ENCODE measurements at places on chromosomes 5 and 9.

DNA sequence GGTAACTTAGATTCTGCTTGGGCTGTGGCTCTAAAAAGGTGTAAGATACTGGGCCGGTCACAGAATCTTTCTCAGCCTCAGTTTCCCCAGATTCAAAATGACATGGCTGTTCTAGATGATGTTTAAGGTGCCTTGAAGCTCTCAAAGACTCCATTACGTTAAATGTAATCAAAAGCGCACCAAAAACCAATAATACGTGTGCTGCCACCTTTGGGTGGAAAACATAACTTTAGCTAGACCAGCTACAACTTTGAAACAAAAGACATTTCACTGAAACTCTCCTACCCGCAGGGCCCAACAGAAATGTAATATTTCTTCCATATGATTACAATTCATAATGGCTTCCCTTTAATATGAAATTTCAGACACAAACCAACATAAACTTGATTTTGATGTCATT, 35.0 kb upstream of the PCSK5 start:
- no peak for DNase-seq

- DNase-seq: no peak
Observed at GRCh38 chr5:120241400-120241799, 222.7 kb upstream of the PRR16 start.

DNA sequence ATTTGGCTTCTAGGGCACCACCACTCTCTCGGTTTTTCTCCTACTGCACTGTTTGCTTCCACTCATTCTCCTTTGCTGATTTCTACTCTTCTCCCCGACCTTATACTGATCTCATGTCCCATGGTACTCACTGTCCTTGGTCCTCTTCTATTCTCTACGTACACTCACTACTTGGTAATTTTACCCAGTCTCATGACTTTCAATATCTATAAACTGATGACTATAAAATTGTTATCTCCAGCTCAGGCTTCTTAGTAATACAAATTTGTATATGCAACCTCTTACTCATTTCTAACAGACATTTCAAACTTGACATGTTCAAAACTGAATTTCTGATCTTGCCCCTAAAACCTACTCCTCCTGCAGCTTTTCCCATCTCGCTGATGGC, 4.1 kb downstream of the RAPGEF6 start:
- DNase-seq: no peak

DNA sequence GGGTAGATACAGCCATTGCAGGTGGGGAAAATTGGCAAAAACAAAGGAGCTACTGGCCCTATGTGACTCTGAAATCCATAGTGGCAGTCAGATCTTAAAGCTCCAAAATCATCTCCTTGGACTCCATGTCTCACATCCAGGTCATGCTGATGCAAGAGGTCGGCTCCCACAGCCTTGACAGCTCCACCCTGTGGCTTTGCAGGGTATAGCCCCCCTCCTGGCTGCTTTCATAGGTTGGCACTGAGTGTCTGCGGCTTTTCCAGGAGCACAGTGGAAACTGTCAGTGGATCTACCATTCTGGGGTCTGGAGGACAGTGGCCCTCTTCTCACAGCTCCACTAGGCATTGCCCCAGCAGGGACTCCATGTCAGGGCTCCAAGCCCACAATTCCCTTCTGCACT, 1190.1 kb downstream of the CDH12 start:
- no peak for DNase-seq

DNA sequence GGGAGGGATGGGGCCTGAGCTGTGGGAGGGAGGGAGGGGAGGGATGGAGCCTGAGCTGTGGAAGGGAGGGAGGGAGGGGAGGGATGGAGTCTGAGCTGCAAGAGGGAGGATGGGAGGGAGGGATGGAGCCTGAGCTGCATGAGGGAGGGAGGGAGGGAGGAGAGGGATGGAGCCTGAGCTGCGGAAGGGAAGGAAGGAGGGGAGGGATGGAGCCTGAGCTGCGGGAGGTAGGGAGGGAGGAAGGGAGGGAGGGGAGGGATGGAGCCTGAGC, 124.0 kb upstream of the ERCC6L2 start:
- DNase-seq: no peak

Data from stimulated activated CD4-positive, alpha-beta T cell treated with anti-CD3 and anti-CD28 coated beads, Interleukin-15, amount 100 ng/mL, for 48 hours (primary cell).